ENCODE measurements at places on chromosomes 11 and 22.

DNA sequence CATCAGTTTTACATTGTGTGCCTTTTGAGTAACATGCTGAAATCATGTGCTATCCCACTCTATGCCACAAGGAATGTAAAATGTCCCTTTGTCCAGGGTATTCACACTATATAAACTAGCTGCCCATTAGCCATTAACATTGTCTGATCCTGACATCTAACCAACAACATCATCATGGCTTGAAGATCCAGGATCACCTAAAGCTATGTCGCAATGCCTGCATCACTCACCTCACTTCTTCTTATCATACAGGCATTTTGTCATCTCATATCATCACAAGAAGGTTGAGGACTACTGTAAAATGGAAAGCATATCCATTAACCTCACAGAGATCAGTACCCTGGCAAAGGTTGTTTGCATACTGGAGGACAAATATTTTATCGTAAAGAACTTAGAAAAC lies 742.3 kb downstream of the DLG2 start:
- no peak for DNase-seq

GRCh38 chr22:28812516-28812915 lies 12.1 kb upstream of the XBP1 start:
- no peak for DNase-seq

DNA sequence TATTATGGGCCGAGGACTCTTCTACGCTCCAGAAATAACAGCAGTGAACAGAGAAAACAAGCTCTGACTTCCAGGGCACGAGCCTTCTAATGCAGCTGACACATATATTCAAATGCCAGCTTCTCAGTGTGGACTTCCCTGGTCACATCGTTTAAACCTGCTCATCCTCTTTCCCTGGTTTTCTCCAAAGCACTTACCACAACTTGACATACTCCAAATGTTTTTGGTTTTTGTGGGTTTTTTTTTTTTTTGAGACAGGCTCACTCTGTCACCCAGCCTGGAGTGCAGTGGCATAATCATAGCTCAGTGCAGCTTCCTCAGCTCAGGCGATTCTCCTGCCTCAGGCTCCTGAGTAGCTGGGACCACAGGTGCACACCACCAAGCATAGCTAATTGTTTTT lies 105.5 kb downstream of the MICAL3 start:
- DNase-seq: no peak

DNA sequence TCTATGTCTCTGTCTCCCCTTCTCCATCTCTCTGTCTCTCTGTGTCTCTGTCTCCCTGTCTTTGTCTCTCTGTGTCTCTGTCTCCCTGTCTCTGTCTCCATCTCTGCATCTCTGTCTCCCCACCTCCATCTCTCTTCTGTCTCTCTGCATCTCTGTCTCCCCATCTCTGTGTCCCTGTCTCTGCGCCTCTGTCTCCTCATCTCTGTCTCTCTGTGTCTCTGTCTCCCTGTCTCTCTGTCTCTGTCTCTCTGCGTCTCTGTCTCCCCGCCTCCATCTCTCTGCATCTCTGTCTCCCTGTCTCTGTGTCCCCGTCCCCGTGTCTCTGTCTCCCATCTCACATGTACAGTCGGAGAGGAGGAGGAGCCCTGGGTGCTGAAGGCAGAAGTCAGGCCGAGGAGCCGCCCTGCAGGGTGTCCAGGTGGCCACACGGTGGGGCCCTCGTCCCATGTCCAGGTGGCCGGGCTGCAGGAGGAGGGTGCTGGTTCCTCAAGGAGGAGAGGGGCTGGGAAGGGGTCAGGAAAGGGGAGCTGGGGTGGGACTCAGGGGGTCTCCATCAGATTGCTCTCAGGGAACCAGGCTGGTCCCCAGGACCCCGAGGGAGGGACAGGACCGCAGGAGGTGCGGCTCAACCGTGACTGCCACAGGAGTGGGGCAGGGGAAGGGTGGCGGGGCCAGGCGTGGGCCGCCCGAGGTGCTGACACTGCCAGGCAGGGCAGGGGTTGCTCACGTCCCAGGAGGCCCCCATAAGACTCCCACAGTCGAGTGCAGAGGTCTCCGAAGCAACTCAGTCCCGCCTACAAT lies 25.6 kb upstream of the TH start:
- DNase-seq: peak; percentile 38

GRCh38 chr22:19871845-19872778 lies 17.4 kb upstream of the GNB1L start:
- DNase-seq: no peak

- DNase-seq: peak; percentile 13
Observed at GRCh38 chr22:40055143-40055883, 60.6 kb downstream of the FAM83F start.

DNA sequence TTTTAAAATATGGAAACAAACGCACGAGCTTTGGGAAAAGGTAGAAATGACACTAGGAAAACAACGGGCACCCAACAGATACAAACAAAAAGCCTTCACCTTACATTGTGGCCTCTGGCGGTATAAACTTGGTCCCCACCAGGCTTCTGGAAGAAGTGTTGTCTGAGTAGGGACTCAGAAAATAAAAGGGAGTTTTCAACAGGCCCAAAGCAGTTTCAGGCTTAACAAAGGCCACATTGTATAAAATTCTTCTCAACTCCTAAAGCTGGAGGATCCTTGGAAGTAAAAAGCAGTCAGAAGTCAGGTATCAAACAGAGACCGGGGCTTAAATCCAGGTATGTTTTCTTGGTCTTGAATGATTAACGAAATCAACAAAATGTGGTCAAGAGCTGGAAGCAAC lies 61.0 kb downstream of the LARGE1 start:
- no peak for DNase-seq

Data from stimulated activated CD4-positive, alpha-beta T cell treated with anti-CD3 and anti-CD28 coated beads, Interleukin-1b, Interleukin-23, amount 100 ng/mL, for 24 hours (primary cell).